ENCODE measurements at places on chromosomes 5 and 9. TPM values are rescaled to one million over a fixed set of nuclear protein-coding genes. Genes with fewer than 3 reads are reported as not detected.

PCDHA9 gene
- total RNA-seq: not detected

DNA sequence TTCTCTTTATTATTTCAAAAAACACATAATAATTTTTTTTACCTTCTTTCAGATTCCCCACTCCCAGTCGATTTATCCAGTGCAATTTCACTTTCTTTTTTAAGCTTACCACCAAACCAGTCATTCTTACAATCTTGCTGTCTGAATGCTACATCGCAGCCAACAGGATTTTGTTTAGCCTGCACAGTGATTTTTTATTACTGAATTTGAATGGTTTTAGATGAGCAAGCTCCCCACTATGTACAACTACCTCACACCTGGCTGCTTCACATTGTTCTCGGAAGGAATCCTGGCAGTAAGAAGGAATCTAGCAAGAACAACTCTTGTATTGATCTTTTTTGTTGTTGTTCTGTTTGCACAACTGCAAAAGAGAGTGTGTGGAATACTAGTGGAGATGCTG is 668.1 kb upstream of the WWC1 start:
- no peak for DNase-seq

DNA sequence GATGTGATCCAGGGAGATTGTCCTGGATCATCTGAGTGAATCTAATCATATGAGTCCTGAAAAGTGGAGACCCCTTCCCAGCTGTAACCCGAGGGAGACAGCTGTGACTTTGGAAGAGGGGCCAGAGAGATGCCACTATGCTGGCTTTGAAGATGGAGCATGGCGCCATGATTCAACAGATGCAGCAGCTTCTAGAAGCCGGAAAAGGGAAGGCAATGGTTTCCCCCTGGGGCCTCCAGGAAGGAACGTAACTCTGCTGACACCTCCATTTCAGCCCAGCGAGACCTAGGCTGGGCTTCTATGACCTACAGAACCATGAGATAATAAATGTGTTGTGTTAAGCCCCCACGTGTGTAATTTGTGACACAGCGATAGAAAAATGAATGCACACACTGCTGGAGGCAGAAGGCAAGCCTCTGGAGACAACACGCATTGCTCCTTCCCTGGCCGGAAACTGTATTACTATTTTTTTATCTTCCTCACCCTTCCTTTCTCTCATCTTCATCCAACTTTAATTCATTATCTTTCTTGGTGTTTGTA is 16.6 kb upstream of the SARDH start:
- no peak for DNase-seq

GRCh38 chr9:31519424-31519823 is 865.0 kb upstream of the ACO1 start:
- DNase-seq: no peak

PCDHB6 gene
- 3.6 TPM for total RNA-seq

- peak; percentile 13 for DNase-seq
Observed at GRCh38 chr5:120535900-120536299, 71.8 kb downstream of the PRR16 start.
